Aorta (tissue), 5 donors: ENCODE measurements at places on chromosomes 7 and 10. TPM values are rescaled to one million over a fixed set of nuclear protein-coding genes. Genes with fewer than 3 reads are reported as not detected.

DNA sequence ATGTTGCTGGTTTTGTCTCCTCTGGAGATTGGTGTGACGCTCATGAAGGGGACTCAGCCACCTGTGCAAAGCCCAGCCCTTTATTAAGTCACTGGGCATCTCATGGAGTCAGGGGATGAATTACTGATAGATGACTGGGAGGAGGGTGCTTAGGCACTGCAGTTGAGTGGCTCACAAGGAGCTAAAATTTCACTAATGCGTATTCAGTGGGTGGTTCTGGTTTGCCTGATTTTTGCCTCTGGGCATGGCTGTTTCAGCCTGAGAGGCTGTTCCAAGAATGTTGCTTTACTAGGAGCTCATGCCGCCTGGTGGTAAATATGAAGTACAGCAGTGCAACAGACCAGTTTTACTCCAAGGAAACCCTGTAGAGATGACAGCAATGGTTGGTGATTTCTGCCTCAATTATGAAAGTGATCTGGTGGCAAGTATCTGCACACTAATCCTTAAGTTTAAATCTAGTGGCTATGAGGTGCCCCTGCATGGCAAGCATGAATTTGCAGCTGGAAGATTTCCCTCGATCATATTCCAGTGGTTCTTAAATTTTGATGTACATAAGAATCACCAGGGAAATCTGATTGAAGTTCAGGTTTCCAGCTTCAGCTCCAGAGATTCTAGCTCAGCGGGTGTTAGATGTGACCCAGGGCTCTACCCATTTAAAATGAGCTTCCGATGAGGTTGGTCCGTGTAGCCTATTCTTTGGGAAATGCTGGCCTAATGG lies 19.9 kb downstream of the ACTA2 start:
- no peaks in the 10 kb centered on the region for H3K27me3 ChIP-seq
- DNase-seq, result peak; percentile 68
- peaks cover 3% of the 10 kb centered on the region for H3K36me3 ChIP-seq
- peak overlapping the region; percentile 81 for H3K27ac ChIP-seq

DNA sequence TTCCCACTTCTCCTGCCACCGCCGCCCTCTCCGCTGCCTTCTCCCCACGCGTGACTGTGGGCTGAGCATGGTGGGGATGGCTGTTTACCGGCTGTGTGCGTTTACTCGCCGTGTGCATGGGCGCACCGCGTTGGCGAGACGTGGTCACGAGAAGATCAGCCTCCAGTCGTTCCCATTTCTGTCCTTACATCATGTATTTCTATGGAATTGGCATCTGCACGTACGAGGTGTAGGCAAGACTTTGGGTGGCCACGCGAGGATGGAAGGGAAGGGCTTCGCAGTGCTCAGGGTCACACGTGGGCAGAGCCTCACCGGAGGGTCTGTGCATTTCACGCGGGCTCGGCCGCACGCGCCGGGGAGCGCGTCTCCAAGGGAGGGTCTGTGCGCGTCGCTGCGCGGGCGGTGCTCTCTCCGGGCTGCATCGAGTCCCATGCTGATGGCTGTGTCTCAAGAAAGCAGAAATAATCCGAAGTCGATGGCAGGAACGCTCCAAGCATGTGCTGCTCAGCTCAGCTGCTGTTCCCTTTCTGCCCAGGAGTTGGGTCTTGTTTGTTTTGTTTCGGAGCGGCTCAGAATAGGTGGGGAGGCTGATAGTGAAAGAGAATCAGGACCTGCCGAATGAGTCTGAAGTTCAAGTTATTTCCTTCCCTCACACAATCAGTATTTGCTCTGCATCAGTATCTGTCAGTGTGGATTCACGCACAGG lies 973 bp downstream of the CAMK1D start:
- H3K27ac ChIP-seq, result peak overlapping the region; percentile 2

GRCh38 chr10:43043342-43043772 lies 33.5 kb upstream of the RET start:
- no peaks in the 10 kb centered on the region for H3K4me1 ChIP-seq
- H3K27ac ChIP-seq, result no peak overlapping the region
- DNase-seq, result peak; percentile 52
- H3K27me3 ChIP-seq, result no peaks in the 10 kb centered on the region

DNA sequence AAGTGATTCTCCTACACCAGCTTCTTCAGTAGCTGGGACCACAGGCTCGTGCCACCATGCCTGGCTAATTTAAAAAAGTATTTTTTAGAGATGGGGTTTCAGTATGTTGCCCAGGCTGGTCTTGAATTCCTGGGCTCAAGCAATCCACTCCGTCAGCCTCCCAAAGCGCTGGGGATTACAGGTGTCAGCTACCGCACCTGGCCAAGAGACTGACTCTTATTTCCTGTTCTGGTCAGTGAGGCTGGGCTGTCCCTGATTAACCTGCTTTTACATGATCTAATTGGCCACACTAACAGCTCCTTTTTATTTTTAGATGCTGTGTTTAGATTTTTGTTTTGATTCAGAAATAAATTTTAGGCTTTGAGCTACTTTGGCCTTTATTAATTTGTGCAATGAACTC lies 203.9 kb downstream of the NXPH1 start:
- H3K4me3 ChIP-seq, result no peak overlapping the region
- H3K27ac ChIP-seq, result no peak overlapping the region
- no peaks in the 10 kb centered on the region for H3K4me1 ChIP-seq
- no peaks in the 10 kb centered on the region for H3K27me3 ChIP-seq
- no peak for DNase-seq

DNA sequence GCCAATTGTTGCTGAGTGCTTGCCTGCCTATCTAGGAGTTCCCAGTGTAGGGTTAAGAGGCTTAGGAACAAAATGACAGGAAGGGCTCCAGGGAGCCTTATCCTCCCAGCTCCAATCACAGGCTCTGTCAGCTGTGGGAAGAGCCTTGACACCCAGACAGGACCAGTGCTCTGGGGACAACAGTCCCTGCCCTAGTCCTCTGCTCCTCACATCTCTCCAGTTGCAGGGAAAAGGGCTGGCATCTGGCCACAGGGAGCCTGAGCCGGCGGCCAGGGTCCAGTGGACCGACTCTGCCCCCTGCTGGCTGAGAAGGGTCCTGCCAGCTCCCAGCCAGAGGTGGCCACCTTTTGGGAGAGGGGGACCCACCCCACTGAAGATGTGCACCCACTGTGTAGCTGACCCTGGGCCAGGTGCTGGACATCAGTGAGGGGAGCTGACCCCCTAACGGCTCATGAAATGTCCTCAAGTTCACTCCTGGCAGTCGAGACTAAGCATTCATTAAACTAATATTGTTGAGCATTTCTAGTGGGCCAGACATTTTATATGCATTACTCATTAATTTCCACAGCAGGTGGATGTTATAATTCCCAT lies 17.6 kb downstream of the DNAJB12 start:
- no peaks in the 10 kb centered on the region for H3K4me1 ChIP-seq
- peak; percentile 94 for DNase-seq
- H3K36me3 ChIP-seq, result peaks cover 2% of the 10 kb centered on the region
- H3K27me3 ChIP-seq, result no peaks in the 10 kb centered on the region

GRCh38 chr10:101221963-101222531 lies 7.2 kb downstream of the LBX1 start:
- no peak overlapping the region for H3K27ac ChIP-seq
- H3K27me3 ChIP-seq, result no peaks in the 10 kb centered on the region
- no peaks in the 10 kb centered on the region for H3K36me3 ChIP-seq
- H3K4me1 ChIP-seq, result no peaks in the 10 kb centered on the region

- no peak overlapping the region for H3K4me3 ChIP-seq
- no peaks in the 10 kb centered on the region for H3K4me1 ChIP-seq
- DNase-seq, result no peak
- H3K27me3 ChIP-seq, result no peaks in the 10 kb centered on the region
Measured at GRCh38 chr7:125668321-125668993, 738.8 kb upstream of the POT1 start.

The SPAM1 gene
- not detected for total RNA-seq

GRCh38 chr7:92633211-92633906 lies 43.2 kb upstream of the FAM133B start:
- H3K36me3 ChIP-seq, result no peaks in the 10 kb centered on the region
- H3K4me1 ChIP-seq, result peaks cover 10% of the 10 kb centered on the region
- no peak for DNase-seq
- no peak overlapping the region for H3K4me3 ChIP-seq
- no peak overlapping the region for H3K27ac ChIP-seq
- no peaks in the 10 kb centered on the region for H3K27me3 ChIP-seq

DNA sequence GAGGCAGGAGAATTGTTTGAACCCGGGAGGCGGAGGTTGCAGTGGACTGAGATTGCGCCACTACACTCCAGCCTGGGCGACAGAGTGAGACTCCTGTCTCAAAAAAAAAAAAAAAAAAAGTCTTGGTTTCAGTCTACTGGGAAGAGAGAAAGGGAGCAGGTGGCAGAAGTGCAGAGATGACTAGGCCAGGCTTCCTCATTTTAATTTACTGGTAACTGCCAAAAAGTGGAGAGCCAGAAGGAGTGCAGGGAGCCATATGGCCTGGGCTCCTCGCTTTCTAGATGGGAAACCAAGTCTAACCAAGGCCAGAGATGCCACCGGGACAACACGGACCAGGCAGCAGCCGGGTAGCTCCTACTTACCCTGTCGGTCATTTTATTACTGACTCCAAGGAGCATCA lies 12.2 kb downstream of the SEPHS1 start:
- no peaks in the 10 kb centered on the region for H3K27me3 ChIP-seq
- no peaks in the 10 kb centered on the region for H3K4me1 ChIP-seq
- H3K4me3 ChIP-seq, result no peak overlapping the region
- no peak overlapping the region for H3K27ac ChIP-seq
- H3K36me3 ChIP-seq, result peaks cover 6% of the 10 kb centered on the region

DNA sequence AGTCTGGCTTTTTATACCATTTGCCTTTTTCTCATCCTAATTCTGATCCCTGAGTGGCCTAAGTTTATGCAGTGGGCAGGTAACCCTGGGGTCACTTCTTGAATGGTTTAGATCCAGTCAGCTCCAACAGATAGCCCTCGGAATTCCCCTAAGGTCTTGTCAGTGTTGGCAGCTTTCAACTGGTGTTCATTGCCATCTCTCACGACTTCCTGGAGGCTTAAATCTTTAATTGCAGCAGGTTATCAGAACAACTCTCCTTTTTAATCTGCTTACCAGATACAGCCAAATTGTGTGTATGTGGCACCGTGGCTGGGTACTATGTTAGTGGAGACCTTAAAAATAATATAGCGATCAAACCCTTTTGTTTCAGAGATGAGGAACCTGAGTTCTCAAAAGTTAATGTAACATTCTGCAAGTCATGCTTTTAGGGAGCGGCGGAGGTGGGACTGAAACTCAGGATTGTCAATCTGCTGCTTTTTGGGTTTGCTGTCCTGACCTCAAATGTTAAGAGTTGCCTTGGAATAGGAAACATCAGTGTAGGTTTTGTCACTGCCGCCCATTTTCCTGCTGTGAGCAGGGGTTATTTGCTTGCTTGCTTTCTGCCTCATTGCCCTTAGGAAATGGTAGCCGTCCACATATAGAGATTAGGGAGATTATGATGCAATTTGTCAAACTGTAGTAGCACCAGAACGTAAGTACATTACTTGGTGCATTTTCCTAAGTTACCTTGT lies 818 bp downstream of the DLD start:
- no peak for DNase-seq
- no peaks in the 10 kb centered on the region for H3K36me3 ChIP-seq
- peak overlapping the region; percentile 51 for H3K4me3 ChIP-seq
- H3K27me3 ChIP-seq, result no peaks in the 10 kb centered on the region
- H3K27ac ChIP-seq, result no peak overlapping the region

The FBXL13 gene
- total RNA-seq, result 1.4 TPM

DNA sequence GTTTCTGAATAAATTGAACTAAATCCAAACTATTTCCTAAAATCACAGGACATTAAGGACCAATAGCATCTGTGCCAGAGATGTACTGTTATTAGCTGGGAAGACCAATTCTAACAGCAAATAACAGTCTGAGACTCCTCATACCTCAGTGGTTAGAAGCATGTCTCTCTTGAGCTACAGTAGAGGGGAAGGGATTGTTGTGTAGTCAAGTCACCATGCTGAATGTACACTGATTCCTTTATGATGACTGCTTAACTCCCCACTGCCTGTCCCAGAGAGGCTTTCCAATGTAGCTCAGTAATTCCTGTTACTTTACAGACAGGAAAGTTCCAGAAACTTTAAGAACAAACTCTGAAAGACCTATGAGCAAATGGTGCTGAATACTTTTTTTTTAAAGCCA lies 13.9 kb downstream of the MEST start:
- H3K4me1 ChIP-seq, result no peaks in the 10 kb centered on the region
- no peaks in the 10 kb centered on the region for H3K27me3 ChIP-seq
- peaks cover 8% of the 10 kb centered on the region for H3K36me3 ChIP-seq
- DNase-seq, result no peak
- H3K27ac ChIP-seq, result no peak overlapping the region

The HABP2 gene
- not detected for total RNA-seq

- H3K27me3 ChIP-seq, result no peaks in the 10 kb centered on the region
- no peaks in the 10 kb centered on the region for H3K4me1 ChIP-seq
- H3K4me3 ChIP-seq, result no peak overlapping the region
- no peaks in the 10 kb centered on the region for H3K36me3 ChIP-seq
- DNase-seq, result no peak
Measured at GRCh38 chr10:67669978-67670377, 26.0 kb downstream of the CTNNA3 start.

- no peak overlapping the region for H3K4me3 ChIP-seq
- no peaks in the 10 kb centered on the region for H3K4me1 ChIP-seq
- no peak for DNase-seq
- no peaks in the 10 kb centered on the region for H3K36me3 ChIP-seq
Measured at GRCh38 chr10:120022357-120022756, 129.8 kb downstream of the SEC23IP start.

The CLDN4 gene
- total RNA-seq, result 0.19 TPM

The CREB5 gene
- total RNA-seq, result 57.1 TPM

The MMP21 gene
- 0.33 TPM for total RNA-seq

DNA sequence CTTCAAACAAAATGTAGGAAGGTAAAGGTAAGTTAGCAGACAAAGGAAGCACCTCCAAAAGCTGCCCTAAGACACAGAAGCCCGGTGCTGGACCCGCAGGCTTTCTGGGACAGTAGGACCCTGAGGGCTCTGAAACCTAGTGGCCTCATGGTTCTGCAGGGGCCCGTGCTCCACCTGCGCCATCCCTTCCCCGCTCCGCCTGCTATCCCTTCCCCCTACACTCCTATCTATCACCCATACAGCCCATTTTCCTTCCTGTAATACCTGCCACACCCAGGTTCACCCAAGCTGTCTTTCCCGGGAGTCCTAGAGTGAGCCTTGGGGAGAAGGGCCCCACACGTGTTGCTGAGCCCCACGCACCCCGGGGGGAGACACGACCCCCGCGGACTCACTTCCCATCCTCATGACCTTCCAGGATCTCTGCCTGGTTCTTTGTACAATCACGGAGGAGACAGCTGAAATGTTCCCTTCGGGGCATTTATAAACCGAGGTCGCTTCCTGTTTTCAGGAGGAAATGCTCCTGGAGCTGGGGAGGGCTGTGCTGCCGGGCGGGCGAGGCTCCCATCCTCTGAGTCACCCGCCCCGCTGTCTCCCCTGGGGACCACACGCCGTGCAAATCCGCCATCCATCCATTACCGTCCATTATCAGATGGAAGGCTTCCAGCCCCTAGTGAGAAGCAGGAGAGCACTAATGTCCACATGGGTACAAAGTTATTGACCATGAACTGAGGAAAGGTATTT lies 251.7 kb upstream of the PITRM1 start:
- DNase-seq, result peak; percentile 62
- H3K27ac ChIP-seq, result no peak overlapping the region
- no peaks in the 10 kb centered on the region for H3K27me3 ChIP-seq

- H3K27me3 ChIP-seq, result no peaks in the 10 kb centered on the region
- H3K27ac ChIP-seq, result no peak overlapping the region
- no peaks in the 10 kb centered on the region for H3K4me1 ChIP-seq
- no peak for DNase-seq
Measured at GRCh38 chr7:84363741-84364140, 169.2 kb upstream of the SEMA3A start.
